ENCODE measurements at places on chromosomes 5 and 9. TPM values are rescaled to one million over a fixed set of nuclear protein-coding genes. Genes with fewer than 3 reads are reported as not detected.

SPRY4 gene
- total RNA-seq, result 3.3 TPM

CMBL gene
- 0.94 TPM for total RNA-seq

KIF4B gene
- not detected for total RNA-seq

FOCAD gene
- 18.6 TPM for total RNA-seq

LCN15 gene
- not detected for total RNA-seq

DNA sequence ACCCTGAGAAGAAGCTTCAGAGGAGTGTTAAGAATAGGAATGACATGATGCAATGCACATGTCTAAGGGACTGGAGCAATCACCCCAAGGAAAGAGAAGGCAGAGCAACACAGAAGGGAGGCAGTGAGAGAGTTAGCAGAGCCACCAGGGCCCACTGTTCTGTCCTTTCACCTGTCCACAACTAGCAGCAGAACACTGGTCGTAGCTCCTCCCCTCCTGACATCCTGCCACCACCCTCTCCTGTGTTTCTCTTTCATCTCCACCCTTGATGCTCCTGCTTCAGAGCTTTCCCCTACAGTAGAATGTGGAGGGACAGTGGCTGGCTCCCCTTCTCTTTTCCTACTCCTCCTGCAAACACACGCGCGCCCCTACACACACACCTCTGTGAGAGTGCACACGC is 483.4 kb upstream of the KIF2A start:
- no peak for DNase-seq

DNA sequence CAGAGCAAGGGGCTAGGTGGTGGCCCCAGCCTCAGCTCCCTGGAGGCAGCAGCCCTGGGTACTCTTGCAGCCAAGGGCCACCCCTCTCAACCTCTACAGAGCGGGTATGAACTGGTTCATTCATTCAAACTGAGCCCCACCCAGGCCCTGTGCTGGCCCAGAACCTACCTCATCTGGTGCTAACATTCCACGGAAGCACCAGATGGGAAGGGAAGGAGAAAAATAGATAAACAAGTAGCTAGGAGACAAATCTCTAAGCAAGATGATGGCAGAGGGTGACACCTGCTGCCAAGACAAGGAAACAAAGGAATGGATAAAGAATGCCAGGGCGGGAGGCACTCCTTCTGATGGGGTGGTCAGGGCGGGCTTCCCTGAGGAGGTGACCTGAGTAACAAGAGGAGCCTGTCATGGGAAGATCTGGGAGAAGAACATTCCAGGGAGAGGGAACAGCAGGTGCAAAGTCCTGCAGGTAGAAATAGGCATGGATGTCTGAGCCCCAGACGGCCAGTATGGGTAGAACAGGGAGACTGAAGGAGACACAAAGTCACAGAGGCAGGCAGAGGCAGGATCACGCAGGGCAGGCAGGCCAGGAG is 6.1 kb downstream of the ST6GALNAC4 start:
- no peak for DNase-seq

DNA sequence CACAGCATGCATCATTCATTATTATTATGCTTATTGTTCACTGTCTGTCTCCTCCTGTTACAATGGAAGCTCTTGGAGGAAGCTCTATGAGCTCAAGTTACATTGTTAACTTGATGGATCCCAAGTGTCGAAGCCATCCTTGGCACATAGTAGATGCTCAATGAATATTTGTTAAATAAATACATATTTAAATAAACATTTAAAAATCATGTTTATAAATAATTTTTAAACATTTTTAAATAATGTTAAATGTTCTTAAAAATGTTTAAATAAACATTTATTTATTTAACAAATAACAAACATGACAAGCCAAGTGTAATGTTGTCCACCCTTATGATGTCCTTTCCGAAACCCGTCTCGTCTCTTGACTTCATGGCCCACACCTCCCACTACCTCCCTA is 69.5 kb downstream of the USP20 start:
- no peak for DNase-seq

DNA sequence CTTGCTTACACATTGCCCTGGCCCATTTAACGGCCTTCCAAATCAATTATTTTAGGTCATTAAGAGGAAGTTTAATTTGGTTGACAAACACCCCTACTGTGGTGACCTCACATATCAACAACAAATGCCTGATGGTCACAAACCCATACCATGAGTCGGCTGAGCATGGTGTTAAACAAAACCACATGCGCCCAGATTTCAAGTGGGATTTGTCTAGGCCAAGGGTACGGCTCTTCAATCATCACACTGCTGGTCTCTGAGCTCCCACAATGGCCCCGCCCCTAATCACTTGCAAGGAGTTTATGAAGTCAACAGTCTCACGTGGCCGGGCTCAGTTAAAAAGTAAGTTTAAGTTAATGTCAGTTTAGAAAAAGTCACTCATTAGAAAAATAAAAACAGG is 243.8 kb downstream of the CRB2 start:
- no peak for DNase-seq

GRCh38 chr9:84235511-84235910 is 105.0 kb downstream of the SLC28A3 start:
- no peak for DNase-seq

GRCh38 chr5:16805486-16805885 is 130.6 kb downstream of the MYO10 start:
- no peak for DNase-seq

DNA sequence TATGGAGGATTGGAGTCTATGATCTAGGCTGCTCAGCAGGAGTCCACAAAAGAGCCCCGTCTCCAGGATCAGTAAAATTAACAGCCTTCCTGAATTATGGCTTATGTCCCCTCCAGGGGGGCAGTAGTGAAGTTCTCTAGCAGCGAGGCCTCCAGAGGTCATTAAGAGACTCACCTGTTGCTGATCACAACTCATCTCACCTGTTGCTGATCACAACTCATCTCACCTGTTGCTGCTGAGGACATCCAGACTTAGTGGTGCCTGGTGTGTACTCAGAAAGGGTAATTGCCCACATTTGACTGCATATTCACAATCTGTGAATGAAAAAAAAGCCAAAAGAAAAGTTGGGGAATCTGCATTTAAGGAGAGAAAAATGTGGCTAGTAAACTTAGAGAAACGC is 129.5 kb downstream of the SMARCA2 start:
- DNase-seq, result no peak

DNA sequence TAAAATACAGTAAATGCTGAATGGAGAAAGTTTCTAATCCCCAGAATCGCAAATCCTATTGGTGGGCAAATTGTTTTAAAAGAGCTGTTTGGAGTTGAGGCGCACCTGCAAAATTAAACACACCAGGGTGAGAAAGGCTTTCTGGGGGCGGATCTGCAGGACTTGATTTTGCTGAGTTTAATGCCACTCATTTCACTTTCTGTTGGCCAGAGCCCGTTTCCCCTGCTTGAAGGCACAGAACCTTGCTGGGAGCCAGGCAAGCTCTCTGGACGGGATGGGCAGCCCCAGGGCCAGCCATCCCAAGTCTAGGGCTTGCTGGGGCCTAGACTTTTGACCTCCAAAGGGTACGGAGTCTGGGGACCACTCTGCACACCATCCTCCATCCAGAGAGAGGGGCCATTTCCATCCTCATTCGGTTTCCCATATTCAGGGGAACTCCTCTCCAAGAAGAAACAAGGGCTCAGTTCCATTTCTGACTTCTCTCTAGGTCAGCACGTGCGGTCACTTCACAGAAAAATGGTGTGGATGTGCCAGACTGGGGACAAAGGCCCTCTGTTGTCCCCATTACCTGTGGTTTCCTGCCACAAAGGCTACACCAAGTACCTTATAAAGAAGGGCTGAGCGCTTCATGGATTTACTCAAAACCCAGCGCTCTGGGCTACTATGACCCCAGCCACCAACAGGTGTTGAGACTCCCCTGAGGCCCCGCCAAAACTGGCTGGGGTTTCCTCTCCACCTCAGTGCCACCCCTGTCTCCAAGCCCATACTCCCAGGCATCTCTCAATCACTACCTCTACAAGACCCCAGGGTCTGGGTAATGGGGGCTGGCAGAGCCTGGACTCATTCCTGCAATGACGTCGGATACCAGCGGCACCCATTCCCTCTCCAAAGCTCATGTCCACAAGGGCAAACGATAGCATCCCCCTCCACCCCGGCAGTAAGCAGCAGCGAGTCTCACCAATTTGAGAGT is 170.0 kb downstream of the AUH start:
- DNase-seq, result no peak

Measured in activated T-cell treated with anti-CD3 and anti-CD28 coated beads, Interleukin-2, amount 50 U/mL, for 4 hours (primary cell).